ENCODE measurements at places on chromosomes 6 and 20.

DNA sequence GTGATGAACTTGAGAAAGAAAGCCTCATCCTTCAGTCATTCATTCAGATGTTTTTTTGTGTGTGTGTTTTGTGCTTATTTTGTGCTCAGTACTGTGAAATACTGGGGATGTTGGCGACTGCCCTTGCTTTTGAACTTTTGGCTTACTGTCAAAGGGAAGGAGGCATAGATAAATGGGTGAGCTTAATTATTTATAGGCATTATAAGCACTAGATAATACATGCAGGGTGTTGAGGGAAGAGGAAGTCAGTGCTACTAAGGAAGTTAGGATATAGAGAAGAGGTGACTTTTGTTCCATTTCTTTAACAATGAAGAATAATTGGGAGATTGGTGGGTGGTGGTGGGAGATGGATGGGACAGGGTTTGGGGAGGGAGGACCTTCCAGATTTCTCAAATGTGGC lies 23.6 kb downstream of the XRN2 start:
- no peak for DNase-seq

- no peak for DNase-seq
These were observed 121.3 kb upstream of the SLC22A16 start for GRCh38 chr6:110597761-110598160.

DNA sequence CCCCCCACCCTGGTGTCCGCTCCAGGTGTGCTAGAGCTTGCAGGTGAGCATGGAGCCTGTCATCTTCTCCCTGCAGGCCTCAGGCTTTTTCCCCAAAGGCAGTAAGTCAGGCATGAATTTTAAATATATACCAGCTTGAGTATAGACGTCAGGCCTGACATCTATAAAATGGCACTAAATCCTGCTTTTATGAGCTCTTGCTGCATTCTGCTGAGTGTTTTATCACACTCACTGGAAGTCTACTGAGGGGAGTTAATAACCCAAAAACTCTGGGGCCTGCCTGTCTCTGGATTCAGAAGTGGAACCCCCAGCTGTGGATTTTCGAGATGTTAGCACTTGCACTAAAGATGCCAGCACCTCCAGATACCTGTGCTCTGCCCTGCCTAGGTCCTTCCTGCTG lies 133.4 kb upstream of the TOP1 start:
- no peak for DNase-seq

DNA sequence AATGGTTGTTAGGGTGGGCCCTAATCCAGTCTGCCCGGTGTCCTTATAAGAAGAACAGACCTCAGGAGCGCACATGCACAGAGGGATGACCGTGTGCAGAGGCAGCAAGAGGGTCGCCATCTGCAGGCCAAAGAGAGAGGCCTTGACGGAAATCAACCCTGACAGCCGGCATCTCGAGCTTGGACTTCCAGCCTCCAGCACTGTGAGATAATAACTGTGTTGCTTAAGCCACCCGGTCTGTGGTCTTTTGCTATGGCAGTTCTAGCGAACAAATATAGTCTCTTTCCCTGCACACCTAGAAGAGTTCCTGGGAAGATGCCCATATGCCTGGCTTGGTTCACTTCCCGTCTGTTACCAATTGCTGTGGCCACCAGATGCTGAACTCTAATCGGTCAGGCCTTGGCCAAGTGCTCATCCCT lies 35.3 kb upstream of the PTGIS start:
- DNase-seq: no peak

GRCh38 chr6:44704240-44705150 lies 317.0 kb downstream of the CDC5L start:
- no peak for DNase-seq

DNA sequence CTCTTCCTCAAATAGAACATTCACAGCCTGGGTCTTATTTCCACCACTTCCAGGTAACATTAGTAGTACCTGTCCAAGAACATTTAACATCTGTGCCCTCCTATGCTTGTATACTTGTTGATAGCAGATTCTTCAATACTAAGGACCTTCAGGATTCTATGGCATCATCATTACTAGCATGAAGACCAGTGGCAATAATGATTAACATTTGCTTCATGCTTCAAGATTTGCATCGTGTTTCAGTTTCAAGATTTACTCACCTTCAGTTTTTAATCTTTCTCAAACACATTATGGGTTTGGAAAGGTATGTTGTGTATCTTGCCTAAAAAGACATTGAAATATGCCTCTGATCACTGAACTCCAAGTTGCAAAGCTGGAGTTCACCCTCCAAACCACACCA lies 412.8 kb upstream of the NRSN1 start:
- DNase-seq: no peak

DNA sequence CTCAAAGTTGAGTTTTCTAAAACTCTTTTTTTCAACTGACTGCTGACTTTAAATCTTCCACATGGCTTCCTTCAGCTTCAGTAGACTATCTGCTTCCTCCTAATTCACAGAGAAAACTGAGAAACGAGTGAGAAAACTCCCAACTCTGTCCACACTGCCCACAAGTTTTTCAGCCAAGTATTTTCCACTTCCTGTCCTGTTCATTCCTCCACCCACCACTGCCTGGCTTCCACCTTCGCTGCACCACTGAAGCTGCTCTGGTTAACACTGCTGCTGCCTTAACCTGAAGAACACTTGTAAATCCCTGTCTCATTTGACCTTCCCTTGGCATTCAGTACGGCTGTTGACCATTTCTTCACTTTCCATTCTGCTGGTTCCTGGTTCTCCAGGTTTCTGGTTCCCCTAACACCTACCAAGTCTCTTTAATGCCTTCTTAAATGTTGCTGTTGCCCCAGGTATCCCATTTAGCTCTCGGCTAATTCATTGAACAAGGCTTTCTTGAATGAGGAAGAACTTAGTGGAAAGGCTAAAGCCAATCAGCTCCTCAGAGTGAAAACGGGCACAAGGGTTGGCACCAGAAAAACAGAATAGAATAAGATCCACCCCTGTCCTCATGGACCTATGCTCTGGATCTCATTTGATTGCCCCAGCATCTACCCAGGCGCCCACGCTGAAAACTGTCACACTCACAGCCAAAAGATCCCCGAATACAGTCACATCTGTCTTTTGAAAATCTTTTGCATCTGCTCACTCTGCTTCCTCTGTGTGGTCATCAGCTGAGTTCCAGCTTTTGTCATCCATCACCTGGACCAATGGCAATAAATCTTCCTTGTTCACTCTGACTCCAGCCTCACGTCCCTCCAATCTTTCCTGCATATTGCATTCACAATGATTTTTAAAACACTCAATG lies 104.4 kb upstream of the TAB2 start:
- DNase-seq: no peak

- DNase-seq: no peak
These were observed 29.8 kb upstream of the AHI1 start for GRCh38 chr6:135527116-135527959.

DNA sequence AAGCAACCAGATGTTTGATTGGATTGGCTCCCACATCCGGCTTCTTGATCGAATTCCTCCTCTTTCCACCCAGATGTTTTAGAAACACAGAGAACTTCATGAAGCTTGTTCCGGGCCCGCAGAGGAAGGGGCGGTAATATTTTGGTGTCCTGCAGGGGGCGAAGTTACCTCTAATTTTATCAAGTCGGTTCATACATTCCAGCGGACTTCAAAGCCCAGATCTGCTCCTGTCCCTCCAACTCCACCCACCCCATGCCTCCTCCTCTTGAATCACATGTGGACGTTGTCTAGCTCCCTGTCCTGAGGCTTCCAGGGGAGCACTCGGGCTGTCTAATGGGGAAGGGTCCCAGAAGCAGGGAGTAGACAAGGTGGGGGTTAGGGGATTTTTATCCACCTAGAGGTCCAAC lies 2.9 kb upstream of the BMP6 start:
- DNase-seq: peak; percentile 58

- DNase-seq: no peak
These were observed 83.4 kb downstream of the NOL4L start for GRCh38 chr20:32501709-32502108.

GRCh38 chr6:25175196-25175595 lies 104.0 kb upstream of the CARMIL1 start:
- no peak for DNase-seq

DNA sequence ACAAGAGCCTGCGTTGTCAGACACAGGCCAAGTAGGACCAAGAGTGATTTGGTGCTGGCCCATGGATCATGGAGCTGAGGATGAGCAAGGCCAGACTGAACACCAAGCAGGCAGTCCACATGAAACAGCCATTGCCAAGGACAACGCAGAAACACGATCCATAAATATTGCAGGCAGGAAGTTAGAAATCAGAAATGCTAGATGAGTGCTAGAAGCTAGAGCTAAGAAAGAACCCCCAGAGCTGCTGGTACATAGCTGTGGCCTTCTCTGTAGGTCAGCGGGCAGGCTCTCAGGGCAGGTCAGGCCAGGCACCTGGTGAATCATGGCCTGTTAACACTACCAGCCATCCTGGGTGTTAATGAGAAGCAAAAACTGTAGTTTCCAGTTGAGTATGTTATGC lies 119.7 kb downstream of the ALDH8A1 start:
- DNase-seq: no peak

GRCh38 chr6:79416931-79417330 lies 120.3 kb downstream of the LCA5 start:
- no peak for DNase-seq

- no peak for DNase-seq
These were observed 580.7 kb downstream of the KIF16B start for GRCh38 chr20:15992564-15992963.

DNA sequence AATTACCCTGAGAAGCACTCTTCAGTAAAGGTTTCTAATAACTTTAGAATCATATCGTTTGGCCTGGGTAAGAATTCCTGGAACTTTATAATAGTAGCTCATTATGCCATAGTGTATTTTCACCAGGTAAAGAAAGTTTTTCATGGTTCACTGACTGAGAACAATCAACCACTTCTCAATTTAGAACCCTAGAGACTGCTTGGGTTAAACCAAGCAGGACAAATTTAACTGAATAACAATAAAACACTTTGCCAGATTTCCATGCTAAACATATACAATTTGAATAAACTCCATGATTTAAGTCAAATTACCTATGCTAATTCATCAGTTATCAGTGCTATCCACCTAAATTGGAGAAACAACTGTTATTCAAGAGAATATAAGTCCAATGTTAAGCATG lies 99.4 kb downstream of the PLG start:
- no peak for DNase-seq

DNA sequence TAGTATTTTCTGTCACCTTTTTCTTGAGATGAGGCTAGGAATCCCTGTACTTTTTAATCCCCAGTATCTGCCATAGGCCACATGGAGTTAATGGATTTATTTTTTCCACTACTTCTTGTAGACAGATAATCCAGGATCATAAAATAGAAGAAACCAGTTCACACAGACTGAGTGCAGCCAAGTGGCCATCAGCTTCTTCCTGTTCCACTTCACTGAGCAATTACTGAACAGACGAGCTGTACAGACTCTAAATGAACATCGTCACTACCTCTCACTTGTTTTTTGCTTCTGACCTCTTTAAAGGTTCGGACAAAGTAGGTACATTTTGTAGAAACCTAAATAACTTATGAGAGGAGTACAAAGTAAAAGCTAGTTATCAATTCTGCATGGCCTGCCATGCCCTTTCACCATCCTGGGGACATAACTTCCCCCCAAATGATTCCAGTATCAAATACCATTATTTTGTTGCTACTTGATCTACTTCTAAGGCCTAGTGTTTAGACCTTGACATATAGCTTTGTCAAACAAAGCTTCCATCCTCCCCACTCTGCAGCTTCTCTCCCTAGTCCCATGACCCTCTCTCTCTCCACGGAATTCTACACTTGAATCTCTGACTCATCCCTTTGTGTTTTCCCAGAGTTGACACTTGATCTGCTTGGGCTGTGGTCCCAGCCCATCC lies 34.4 kb upstream of the ARHGAP18 start:
- DNase-seq: peak; percentile 54

DNA sequence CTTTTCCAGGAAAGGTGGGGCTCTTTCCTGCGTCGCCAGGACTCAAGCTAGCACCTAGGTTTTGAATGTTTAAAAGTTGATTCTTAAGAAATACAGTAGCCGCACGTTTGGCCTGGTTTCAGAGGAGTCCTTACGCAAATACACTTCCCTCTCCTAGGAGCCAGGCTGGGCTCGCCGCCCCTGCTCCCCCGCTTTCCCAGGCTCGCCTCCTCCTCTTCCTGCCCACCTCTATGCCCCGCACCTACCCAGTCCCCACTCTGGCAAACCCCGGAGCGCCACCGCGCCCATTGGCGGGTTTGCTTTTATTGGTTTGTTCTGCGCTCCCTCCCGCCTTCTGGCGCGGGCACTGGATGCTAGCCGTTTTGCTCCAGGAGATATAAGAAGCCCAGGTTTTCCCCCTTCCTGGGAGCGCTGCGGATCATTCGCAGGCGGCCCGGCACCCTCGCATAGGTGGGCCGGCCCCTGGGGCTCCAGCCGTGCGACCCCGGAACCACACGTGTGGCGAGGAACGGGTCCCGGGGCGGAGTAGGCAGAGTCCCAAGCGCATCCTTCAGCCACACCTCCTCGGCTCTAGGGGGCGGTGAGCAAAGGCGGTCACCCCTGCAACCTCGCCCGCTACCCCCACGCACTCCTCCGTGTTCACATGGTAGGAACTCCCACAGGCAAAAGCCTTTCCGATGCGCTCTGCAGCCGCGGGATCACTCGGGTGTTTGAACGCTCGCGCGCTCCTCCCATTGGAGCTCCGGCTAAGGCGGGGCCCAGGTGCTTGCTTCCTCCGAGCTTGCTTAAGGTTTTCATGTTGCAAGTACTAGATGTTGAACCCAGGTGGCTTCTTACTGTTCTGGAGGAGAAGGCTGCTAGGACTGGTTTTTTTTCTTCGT lies 119.0 kb downstream of the RTN4IP1 start:
- DNase-seq: no peak

GRCh38 chr6:36301085-36301658 lies 31.3 kb downstream of the PNPLA1 start:
- no peak for DNase-seq

GRCh38 chr6:35745509-35745908 lies 8.7 kb downstream of the ARMC12 start:
- DNase-seq: no peak

DNA sequence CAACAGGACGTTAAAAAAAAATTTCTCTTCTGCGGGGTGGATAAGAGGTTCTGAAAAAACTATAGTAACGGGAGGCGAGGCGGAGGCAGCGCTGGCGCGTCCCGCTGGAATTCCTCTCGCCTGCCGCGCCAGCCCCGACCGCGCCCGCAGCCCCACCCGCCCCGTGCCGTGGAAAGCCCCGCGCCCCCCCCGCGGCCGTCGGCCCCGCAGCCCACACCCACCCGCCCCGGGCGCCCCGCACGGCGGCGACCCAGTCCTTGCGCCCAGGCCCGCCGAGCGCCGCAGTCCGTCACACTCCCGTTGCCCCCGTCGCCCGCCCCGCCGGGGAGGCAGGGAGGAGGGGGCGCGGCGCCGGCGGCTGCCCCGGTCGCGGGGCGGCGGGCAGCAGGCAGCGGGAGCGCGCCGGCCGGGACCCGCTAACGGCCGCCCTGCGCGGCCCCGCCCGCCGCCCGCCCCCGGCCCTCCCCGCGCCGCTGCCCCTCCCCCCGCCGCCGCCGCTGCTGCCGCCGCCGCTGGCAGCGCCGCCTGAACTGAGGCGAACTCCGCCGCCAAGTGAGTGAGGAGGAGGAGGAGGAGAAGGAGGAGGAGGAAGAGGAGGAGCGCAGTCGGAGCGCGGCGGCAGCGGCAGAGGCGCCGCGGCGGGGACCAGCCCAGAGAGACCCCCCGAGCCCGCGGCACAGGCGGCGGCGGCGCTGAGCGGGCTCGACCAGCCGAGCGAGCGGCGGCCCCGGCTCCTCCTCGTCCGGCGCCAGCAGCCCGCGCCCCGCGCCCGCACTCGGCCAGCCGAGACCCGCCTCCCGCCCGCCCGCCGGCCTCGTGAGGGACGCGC lies at the start of gene QKI:
QKI (plus strand) TSS at position 602 of the 829 bp plus-strand sequence. CDS start 476 bp downstream, outside the sequence.
- peak; percentile 67 for DNase-seq
